ENCODE measurements at places on chromosomes 5 and 9.

- peak; percentile 59 for DNase-seq
Measured at GRCh38 chr5:78509884-78510769, 138.4 kb downstream of the LHFPL2 start.

- no peak for DNase-seq
Measured at GRCh38 chr5:79086116-79086515, 16.5 kb downstream of the BHMT2 start.

DNA sequence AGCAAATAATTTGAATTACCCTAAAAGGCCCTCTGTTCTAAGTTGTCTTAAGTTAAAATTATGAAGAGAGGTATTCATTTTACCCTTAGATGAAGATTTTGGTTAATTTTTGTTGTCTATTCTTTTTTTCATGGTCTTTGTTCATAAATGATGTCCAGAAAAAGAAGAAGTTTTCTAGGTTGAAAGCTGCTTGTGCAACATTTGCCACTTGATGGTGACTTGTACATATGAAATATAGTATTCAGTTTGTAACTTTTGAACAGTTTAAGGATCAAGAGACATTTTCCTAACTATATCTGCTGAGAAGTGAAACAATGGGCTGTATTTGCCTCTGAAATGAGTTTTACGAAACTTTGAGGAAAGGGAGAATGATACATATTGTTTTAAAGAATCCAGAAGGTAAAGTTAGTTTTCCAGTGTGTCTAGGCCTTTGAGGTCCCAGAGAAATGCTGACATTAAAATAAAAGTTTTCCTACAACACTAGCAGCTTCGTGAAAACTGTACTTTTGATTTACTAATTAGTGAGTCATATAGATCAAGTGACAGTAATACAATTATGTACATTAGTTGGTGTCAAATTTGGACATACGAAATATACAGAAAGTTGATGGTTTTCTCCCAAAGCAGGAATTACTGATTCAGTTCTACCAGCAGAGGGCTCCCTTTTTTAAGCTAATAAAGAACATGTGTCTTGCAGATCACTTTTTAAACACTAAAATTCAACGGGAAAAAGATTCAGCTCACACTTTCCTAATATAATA is 70.5 kb downstream of the PIK3R1 start:
- peak; percentile 78 for DNase-seq

DNA sequence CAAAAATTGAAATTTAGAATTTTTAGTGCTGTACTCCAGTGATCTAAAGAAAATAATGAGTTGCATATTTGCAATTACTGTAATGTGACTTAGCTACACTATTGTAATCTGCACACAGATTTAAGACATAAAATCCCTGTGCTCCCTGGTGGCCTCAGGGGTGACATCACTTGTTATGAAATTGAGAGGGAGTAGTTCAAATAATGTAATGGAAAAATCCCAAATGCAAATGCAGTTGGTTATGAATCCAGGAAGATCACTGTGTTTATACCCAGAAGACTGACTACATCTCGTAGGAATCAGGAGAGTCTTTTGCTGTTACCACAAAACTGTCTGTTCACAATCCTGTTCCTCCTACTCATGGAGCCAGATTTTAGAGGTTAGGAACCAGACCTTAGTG is 178.7 kb upstream of the FBXL17 start:
- DNase-seq: no peak

- no peak for DNase-seq
Measured at GRCh38 chr5:22541037-22541436, 312.1 kb downstream of the CDH12 start.

- no peak for DNase-seq
Measured at GRCh38 chr9:136178061-136178772, 26.7 kb downstream of the LHX3 start.

- no peak for DNase-seq
Measured at GRCh38 chr9:97779608-97780007, 73.4 kb upstream of the FOXE1 start.

DNA sequence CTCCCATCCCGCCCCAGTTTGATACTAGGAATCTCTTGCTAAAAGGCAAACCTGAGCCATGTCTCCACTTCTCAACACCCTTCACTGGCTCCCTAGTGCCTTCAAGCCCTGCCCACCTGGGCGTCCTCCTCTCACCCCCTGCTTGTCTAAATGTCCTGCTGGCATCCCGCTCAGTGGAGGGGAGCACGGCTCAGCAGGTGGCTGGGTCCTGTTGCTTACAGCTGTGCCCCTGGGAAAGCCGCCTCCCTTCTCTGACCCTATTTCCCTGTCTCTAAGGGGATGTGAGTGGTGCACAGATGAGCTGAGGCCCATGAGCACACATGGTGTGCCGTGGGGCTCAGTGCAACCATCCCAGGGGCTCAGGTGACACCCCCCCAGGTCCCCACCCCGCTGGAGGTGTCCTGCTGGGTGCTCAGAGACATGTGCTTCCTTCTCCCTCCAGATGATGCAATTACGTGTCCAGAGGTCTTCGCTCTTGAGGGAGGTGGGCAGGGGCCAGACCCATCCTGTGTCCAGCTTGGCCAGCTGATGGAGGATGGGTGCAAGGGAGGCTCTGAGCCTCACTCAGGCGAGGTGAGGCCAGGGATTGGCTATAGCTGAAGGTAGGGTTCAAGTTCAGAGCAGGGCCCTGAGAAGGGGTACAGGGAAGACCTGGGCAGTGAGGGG is 24.1 kb downstream of the FLT4 start:
- DNase-seq: no peak
